Activated CD4-positive, alpha-beta memory T cell treated with anti-CD3 and anti-CD28 coated beads, Interleukin-2, amount 10 ng/mL, durations not matched to agents 7 days and 5 days (primary cell): ENCODE measurements at places on chromosomes 7 and 10. TPM values are rescaled to one million over a fixed set of nuclear protein-coding genes. Genes with fewer than 3 reads are reported as not detected.

Gene UNC5B
- not detected for total RNA-seq

Gene LRRC4
- total RNA-seq = not detected

Gene MMRN2
- not detected for total RNA-seq

Gene LGI1
- not detected for total RNA-seq

Gene CLEC2L
- not detected for total RNA-seq

Gene ARHGAP19
- total RNA-seq = 54.4 TPM

Gene GNAT3
- not detected for total RNA-seq

Gene KLLN
- total RNA-seq = 0.95 TPM

Gene C10orf62
- not detected for total RNA-seq

DNA sequence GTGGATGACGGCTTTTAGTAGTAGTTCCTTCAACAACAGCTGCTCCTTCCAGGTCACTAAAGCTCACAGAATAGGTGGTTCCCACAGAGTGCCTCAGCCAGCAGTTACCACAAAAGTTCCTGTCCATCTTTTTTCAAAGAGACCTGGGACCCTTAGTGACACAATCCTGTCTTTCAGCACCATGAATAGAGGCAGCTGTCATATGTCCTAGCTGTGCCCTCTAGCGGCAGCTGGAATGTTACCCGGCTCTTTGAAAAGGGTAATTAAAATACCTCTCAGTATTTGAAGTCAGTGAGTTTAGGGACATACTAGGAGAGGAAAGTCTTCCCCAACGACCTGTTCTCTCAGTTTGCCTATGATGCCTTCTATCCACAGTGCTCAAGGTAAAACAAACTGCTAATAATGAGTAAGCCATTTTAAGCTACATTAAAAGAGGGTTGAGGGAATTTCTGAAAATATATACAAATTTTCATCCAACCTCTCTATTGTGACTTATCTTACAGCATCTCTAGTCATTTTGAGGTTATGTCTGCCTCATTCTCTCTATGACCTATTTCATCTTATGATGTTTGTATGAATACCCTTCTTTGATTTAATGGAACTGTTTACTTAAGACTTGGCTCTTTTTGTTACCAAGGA is 290.8 kb downstream of the NXPH1 start:
- no peaks in the 10 kb centered on the region for H3K36me3 ChIP-seq
- no peaks in the 10 kb centered on the region for H3K27me3 ChIP-seq
- H3K4me1 ChIP-seq = no peaks in the 10 kb centered on the region
- peak; percentile 20 for DNase-seq
- no peak overlapping the region for H3K4me3 ChIP-seq
- no peak overlapping the region for H3K27ac ChIP-seq

DNA sequence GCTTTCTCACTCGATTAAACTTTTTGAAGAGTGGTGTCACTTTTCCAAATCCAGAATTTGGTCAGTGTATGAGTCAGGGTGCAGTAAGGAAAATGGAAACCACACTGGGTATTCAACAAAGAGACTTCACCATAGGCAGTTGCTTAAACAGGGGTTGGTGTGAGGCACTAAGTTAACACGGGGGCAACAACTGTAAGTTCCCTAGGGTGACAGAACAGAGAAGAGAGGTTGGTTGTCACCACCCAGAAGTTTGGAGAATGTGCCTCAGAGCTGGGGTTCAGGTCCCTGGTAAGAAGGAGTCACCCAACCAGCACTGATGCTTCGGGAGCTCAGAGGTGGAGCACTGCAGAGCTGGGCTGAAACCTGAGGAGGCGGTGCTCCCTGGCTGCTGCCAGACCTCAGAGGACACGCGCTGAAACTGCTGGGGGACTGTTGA is 170.4 kb downstream of the ARID5B start:
- H3K36me3 ChIP-seq = peaks cover 95% of the 10 kb centered on the region
- peaks cover 79% of the 10 kb centered on the region for H3K4me1 ChIP-seq
- H3K27me3 ChIP-seq = no peaks in the 10 kb centered on the region
- no peak for DNase-seq

DNA sequence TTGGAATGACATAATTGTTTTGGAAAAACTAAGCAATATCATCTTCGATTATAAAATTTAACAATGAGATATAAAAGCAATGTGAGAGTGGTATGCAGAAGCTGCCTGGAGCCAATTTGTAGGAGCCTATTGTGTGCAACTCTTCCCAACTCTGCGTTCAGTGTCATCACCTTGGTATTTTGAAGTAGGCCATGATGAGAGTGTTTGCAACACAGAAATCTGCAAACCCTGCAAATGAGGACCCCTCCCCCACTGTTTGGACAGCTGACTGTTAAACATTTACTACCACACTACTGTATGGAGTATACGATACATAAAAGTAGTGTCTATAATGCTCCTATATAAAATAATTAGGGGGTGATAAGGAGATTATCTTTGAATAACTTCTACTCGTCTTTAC is 531.3 kb downstream of the ATRNL1 start:
- no peak for DNase-seq
- no peaks in the 10 kb centered on the region for H3K36me3 ChIP-seq
- no peak overlapping the region for H3K27ac ChIP-seq
- H3K27me3 ChIP-seq = no peaks in the 10 kb centered on the region
- no peaks in the 10 kb centered on the region for H3K4me1 ChIP-seq
- H3K4me3 ChIP-seq = no peak overlapping the region

- H3K27me3 ChIP-seq = no peaks in the 10 kb centered on the region
- H3K27ac ChIP-seq = no peak overlapping the region
- no peaks in the 10 kb centered on the region for H3K36me3 ChIP-seq
- DNase-seq = no peak
- no peak overlapping the region for H3K4me3 ChIP-seq
These were observed 50.8 kb upstream of the PHYHIPL start for GRCh38 chr10:59125666-59126065.

- H3K27me3 ChIP-seq = no peaks in the 10 kb centered on the region
- H3K27ac ChIP-seq = no peak overlapping the region
- H3K4me1 ChIP-seq = no peaks in the 10 kb centered on the region
These were observed 336.3 kb downstream of the PPP1R3A start for GRCh38 chr7:113582471-113582870.

GRCh38 chr7:112086496-112087254 is 119.5 kb downstream of the DOCK4 start:
- H3K4me1 ChIP-seq = no peaks in the 10 kb centered on the region
- peaks cover 8% of the 10 kb centered on the region for H3K27me3 ChIP-seq
- no peak for DNase-seq
- no peak overlapping the region for H3K27ac ChIP-seq

DNA sequence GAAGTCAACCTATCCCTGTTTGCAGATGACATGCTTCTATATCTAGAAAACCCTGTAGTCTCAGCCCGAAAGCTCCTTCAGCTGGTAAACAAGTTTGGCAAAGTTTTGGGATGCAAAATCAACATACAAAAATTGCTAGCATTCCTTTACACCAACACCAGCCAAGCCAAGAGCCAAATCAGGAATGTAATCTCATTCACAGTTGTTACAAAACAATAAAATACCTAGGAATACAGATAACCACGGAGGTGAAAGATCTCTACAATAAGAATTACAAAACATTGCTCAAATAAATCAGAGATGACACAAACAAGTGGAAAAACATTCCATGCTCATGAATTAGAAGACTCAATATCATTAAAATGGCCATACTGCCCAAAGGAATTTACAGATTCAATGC is 50.4 kb upstream of the ZNF365 start:
- H3K4me1 ChIP-seq = no peaks in the 10 kb centered on the region
- H3K27ac ChIP-seq = no peak overlapping the region
- no peak for DNase-seq
- H3K36me3 ChIP-seq = no peaks in the 10 kb centered on the region
- no peak overlapping the region for H3K4me3 ChIP-seq
- peaks cover 9% of the 10 kb centered on the region for H3K27me3 ChIP-seq

GRCh38 chr7:117061751-117062150 is 108.5 kb downstream of the ST7 start:
- H3K27ac ChIP-seq = no peak overlapping the region
- no peaks in the 10 kb centered on the region for H3K36me3 ChIP-seq
- no peaks in the 10 kb centered on the region for H3K27me3 ChIP-seq

GRCh38 chr7:14630048-14630447 is 272.5 kb downstream of the DGKB start:
- H3K27me3 ChIP-seq = no peaks in the 10 kb centered on the region
- H3K4me3 ChIP-seq = no peak overlapping the region
- no peaks in the 10 kb centered on the region for H3K4me1 ChIP-seq
- H3K27ac ChIP-seq = no peak overlapping the region
- no peak for DNase-seq

DNA sequence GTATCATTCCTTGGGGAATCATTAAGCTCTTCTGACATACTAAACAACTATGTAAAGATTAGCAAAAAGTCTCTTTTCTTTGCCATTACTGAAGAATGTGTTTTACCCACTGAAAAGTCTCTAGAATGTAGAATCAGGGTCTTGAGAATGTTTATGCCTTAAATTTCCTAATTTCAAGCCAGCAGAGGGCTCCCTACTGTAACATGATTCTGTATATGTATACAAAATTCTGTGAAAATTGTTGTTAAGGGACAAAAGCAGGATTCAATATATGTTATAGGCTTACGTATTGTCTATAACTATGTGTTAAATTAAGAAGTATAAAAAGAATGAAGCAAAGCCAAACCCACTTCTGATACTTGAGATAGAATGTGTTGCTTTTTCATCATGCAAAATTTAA is 296.9 kb upstream of the DGKB start:
- no peak overlapping the region for H3K4me3 ChIP-seq
- no peak overlapping the region for H3K27ac ChIP-seq

DNA sequence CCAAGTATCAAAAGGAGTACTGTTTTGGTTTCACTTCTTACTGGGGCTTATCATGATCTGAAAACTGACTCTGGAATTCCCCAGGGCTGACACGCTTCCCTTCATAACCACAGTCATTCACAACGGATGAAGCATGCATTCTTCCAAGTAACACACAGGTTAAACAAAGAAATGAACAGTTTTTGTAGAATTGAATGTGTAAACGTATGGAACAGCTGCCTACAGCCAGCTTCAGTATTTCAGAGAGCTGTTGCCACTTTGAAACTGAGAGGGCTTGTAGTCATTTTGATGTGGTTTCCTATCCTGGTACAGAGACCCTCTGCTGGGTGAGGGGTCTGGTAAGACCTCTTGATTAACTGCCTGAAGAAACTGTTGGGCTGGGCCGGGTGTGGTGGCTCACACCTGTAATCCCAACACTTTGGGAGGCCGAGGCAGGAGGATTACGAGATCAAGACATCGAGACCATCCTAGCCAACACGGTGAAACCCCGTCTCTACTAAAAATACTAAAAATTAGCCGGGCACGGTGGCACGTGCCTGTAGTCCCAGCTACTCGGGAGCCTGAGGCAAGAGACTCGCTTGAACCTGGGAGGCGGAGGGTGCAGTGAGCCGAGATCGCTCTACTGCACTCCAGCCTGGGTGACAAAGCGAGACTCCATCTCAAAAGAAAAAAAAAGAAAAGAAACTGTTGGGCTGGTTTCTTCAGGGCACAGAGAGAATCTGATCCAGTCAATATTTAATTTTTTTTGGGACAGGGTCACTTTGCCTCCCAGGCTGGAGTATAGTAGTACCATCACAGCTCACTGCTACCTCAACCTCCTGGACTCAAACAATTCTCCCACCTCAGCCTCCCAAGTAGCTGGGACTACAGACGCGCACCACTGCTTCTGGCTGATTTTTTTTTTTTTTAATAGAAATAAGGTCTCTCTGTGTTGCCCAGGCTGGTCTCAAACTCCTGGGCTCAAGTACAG is 4.7 kb downstream of the NFE2L3 start:
- no peaks in the 10 kb centered on the region for H3K27me3 ChIP-seq
- peak overlapping the region; percentile 68 for H3K4me3 ChIP-seq
- H3K4me1 ChIP-seq = peaks cover 75% of the 10 kb centered on the region
- peaks cover 41% of the 10 kb centered on the region for H3K36me3 ChIP-seq
- H3K27ac ChIP-seq = peak overlapping the region; percentile 97
- DNase-seq = peak; percentile 55

GRCh38 chr10:133349577-133350011 is 2.4 kb downstream of the PRAP1 start:
- no peak overlapping the region for H3K27ac ChIP-seq
- peaks cover 4% of the 10 kb centered on the region for H3K4me1 ChIP-seq
- H3K27me3 ChIP-seq = peaks cover 14% of the 10 kb centered on the region
- DNase-seq = no peak

- no peaks in the 10 kb centered on the region for H3K27me3 ChIP-seq
- no peak overlapping the region for H3K4me3 ChIP-seq
- no peaks in the 10 kb centered on the region for H3K36me3 ChIP-seq
- no peak for DNase-seq
These were observed 400.2 kb downstream of the PHTF2 start for GRCh38 chr7:78198756-78199155.

DNA sequence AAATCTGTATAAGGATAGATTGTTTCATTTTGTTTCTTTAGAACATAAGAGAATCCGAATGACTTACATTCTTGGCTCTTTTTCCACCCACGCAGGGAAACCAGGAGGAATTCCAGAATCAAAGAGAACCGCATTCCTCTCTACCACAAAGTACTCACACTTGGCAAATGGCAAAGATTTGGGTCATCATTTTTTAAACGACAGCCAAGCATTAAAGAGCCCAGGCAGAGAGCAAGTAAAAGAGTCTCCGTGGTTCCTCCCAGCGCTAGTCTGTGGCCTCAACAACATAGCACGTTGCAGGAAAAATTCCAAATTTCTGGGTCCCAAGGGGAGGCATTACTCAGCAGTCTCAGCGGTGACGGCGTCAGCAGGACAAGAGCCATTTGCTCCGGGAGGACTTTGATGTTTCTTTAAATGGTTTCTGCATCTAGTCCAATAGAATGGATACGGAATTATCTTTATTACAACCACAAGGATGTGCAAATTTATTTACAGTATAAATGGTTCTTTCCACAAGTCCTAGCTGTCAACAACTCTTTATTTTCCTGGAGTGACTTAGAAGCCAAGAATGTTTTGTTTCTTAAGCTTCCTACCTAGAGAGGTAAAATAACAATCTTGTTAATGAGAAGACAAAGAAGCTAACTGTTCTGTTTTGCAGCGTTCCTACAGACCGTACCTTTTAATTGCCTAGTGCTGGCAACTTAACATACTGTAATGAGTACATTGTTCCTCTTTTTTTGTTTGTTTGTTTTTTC is 232.5 kb downstream of the SKIDA1 start:
- no peak overlapping the region for H3K27ac ChIP-seq
- DNase-seq = no peak
- no peaks in the 10 kb centered on the region for H3K36me3 ChIP-seq
- H3K4me1 ChIP-seq = no peaks in the 10 kb centered on the region

GRCh38 chr7:38524786-38525185 is 106.4 kb downstream of the AMPH start:
- no peak overlapping the region for H3K4me3 ChIP-seq
- no peaks in the 10 kb centered on the region for H3K4me1 ChIP-seq
- no peaks in the 10 kb centered on the region for H3K36me3 ChIP-seq

- no peak for DNase-seq
- H3K27me3 ChIP-seq = no peaks in the 10 kb centered on the region
- no peaks in the 10 kb centered on the region for H3K36me3 ChIP-seq
- H3K27ac ChIP-seq = no peak overlapping the region
- no peaks in the 10 kb centered on the region for H3K4me1 ChIP-seq
These were observed 1212.8 kb downstream of the REEP3 start for GRCh38 chr10:64733980-64734379.

DNA sequence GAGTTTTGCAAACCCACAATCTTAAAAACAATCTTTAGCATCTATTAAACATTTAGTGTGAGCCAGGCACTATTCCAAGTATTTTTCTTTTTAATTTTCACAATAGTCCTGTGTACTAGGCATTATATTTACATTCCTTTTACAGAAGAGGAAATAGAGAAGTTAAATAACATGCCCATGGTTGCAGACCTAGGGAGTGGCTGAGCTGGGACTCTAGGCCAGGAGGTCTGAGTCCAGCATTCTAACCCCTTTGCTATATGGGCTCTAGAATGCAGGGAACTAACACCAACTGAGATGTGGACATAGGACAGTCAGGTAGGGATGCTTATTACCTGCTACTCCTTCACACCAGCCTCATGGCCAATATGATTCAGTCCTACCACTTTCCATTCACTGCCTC is 243.8 kb downstream of the XPNPEP1 start:
- no peak overlapping the region for H3K4me3 ChIP-seq
- H3K4me1 ChIP-seq = no peaks in the 10 kb centered on the region
- no peak overlapping the region for H3K27ac ChIP-seq
- H3K27me3 ChIP-seq = no peaks in the 10 kb centered on the region
- DNase-seq = no peak
